ENCODE measurements at places on chromosomes 7 and 10.

- DNase-seq = peak; percentile 75
These were observed at the start of gene GPR158 for GRCh38 chr10:25174461-25175230. Gene GPR158, plus strand, starts transcription at chr10:25175001. Its CDS starts 420 bp downstream, at chr10:25175421.

DNA sequence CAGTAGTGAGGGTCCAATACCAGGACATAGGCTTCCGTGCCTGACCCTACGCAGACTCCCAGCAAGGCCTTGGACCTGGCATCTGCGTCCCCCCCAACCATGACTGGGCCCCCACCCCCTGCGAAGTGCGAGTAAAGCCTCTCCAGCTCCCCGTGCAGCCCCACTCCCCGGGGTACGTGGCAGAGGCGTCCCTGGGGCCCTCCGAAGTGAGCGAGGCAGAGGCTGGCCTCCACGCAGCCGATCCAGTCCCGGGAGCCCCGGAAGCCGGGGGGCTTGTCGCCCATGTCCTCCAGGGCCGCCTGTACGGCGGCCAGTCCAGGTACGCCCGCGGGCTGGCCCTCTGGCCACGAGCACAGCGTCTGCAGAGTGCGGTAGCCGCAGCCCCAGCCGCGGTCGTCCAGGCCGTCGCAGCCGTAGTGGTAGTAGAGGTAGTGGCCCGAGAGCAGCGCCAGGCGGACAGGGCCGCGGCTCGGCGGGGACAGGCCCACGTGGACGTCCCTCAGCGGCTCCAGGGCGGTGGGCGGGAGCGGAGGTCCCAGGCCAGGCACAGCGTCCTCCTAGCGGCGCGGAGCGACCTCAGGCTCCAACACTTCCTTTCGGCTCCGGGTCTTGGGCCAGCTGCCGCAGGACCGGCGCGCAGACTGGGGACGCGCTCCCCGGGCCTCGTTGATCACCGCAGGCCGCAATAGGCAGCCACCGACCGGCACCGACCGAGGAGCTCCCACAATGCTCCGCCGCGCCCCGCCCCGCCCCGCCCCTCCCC is at the start of gene UFSP1:
TSS of gene UFSP1 (minus strand) at position 728 of the 763 bp plus-strand sequence. CDS start at position 284, 444 bp downstream.
- no peak for DNase-seq

DNA sequence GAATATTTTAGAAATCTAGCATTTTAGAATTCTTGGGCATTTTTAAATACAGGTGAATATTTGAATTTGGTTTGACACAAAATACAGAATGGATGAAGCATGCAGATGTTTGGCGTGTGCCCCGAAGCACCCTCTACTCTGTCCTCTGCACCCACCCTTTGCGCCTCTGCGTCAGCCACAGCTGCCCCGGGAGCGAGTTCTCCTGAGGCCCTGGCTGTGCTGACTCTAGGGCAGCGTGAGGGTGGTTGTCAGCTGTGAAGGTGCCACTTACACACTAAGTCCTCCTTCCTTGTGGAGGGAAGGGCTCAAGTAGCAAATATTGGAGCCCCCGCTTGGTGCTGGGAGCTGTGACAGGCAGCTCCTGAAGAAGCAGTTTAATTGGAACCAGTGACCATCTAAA is 48.4 kb downstream of the DAGLB start:
- no peak for DNase-seq

DNA sequence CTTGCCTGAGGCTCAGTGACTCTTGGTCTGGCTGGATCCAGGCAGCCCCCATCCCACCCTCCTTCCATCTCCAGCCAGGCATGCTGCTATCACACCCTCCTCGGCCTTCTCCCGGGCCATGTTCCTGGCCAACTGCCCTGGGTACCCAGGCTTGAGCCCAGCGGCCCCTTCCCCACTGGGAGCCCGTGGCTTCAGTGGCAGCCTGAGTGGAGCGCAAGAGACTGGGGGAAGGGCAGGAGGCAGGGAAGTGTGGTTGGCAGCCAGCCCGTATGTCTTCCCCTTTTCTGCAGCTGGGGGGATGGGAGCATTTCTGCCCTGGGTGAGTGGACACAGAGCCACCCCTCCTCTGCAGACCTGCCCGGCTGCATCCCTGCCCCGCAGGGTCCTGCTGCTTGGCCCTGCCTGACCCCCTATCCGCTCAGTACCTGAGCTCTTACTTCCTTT is 148.5 kb downstream of the ARHGAP22 start:
- no peak for DNase-seq

GRCh38 chr10:68301790-68302502 is 29.9 kb upstream of the HNRNPH3 start:
- DNase-seq = peak; percentile 58

GRCh38 chr7:158834878-158835784 is 5.8 kb upstream of the ESYT2 start:
- DNase-seq = peak; percentile 68

DNA sequence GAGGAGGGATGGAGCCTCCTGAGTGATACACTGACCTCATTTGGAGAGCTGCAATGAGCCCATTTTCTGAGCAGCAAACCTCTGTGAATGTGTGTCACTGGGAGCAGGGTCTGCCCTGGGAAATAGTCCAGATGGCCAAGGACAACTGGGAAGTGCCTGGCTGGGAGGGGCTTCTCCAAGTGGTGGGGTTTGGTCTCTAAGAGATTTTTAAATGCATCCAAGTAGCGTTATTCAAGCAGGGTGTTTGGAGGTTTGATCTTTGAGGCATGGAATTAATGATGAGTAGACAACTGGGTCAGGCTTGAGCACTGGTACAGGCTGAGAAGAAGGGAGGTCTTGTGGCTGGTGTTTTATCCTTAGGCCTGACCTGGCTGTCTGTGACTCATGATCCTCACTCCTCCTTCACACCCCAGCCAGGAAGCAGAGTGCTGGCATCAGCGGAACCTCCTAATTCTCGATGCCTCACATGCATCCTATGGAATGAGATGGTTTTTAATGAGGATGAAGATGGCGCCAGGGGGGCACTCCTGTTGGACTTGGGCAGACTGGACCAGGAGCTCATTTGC is 3.3 kb downstream of the GOLGA7B start:
- no peak for DNase-seq

GRCh38 chr10:12690525-12691126 is 310.9 kb downstream of the CCDC3 start:
- DNase-seq = no peak

- DNase-seq = peak; percentile 45
These were observed 2.0 kb downstream of the IFRD1 start for GRCh38 chr7:112452102-112452888.

- peak; percentile 72 for DNase-seq
These were observed 24.8 kb downstream of the INPP5F start for GRCh38 chr10:119750391-119751230.

- no peak for DNase-seq
These were observed 8.4 kb upstream of the PDIA4 start for GRCh38 chr7:149036676-149037075.

- no peak for DNase-seq
These were observed 46.7 kb downstream of the PLXDC2 start for GRCh38 chr10:19862811-19863515.

- DNase-seq = peak; percentile 92
These were observed 91.2 kb downstream of the KAT6B start for GRCh38 chr10:74917481-74918077.

DNA sequence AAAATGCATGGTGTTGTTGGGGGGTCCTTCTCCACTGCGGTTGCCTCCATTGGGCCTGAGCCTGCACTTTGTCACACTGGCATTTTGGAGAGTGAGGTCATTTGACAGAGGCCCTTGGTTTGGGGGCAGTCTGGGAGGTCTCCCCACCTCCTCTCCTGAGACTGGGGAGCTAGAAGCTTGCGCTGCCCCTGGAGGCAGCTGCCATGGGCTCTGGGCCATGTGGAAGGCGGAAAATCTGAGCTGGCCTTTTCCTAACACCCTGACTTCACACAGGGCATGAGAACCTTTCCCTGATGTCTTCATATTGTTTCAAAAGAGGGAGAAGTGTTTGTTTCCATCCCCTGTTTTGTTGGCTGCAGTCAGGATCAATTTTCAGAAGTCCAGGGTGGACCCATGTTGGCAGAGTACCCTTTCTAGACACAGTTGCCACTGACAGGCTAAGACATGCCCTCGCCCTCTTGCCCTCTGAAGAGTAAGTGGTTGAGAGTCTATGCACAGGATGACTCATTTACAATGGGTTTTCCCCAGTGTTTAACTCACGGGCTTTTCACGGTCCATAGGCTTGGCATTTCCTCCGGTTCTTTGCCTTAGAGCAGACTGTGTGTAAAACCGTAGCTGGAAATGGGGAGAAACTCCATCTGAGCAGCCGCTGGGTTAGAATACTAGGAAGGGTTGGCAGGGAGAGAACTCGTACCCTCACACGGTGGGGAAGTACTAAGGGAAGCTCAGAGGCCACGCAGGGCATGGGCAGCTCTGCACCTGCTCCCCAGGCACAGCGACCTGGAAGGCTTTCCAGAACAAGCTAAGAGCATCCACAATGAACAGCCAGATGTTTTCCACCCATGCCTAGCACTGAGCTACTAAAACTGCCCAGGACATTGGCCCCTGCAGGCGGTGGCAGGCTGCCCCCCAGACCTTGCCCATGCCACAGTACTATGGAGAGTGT is 655.0 kb downstream of the SDK1 start:
- peak; percentile 76 for DNase-seq

DNA sequence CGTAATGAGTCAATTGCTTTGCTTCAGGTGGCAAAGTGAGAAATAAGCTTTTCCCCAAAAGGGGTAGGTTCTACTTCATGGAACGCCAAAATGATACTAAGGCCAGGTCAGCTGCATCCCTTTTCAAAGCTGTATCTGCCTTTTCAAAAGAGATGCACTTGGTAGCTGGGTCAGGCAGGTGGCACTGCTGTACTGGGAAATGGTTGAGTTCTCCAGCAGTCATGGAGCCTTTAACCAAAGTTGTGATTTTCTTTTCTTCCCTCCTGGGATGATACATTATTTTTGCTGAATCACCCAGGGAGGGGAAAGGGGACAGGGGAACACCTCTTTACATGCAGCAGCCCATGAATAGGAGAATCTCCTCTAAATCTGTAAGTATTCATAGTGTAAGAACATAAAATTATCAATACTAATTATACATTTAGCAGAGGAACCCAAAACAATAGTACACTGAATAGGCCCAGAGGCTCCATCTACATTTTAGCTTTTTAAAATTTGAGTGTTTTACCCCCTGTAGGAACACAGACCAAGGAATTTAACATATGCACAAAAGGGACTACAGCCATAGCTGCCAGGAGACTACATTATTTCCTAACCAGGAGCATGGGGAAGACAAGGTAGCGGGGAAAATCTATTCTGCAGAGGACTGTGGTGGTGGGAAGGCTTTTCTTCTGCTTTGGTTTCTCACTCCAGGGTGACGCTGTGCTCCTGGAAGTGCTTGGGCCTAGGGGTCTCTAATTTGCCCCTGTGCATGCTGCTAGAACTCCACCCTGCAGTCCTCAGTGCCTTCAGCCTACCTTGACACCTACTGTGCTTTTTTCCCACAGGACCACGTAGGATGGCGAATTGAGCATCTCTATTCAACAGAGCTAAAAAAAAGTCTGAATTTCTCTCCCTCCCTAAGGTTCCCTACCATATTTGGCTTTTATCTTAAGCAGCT is 6.4 kb upstream of the GPR22 start:
- peak; percentile 48 for DNase-seq

DNA sequence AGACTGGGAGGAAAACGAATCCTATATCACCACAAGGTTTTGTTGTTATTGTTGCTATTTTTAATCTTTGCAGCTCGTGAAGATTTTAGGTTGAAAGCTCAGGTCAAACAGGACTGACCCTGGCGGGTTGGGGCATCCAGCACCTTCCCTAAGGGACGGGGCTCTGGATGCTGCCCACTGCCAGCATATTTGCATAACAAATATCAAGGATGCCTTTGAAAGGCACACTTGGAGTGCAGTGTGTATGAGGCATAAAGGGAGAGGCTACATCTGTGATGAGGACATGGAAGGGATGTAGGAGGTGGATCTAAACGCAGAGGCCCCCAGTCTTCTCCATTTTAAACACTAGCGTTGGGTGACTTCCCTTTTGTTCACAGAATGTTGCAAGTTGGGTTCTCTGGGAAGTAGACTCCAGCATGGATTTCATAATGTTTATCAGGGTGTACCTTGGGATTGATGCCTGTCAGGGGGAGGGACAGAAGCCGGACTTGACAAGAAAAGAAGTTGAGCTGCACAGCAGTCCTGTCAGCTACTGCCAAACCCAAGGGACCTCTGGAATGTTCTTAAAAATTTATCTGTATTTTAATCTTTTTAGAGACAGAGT is 181.1 kb upstream of the IMMP2L start:
- DNase-seq = no peak

DNA sequence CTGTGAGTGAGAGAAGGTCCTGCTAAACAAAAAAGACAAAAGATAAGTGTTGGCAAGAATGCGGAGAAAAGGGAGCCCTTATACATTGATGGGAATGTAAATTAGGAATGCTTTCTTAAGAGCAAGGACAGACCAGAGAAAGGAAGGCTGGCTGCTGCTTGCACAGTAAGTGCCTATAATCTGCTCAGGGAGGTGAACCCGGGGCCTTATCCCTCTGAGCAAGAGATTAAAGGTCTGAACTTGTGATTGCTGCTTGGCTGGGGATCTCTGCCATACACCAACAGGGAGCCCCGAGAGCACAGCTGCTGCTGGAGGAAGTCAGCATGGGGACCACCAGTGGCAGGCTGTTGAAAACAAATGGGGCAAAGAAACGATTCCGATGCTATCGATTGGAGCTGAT is 32.0 kb upstream of the CRTAC1 start:
- no peak for DNase-seq

GRCh38 chr7:30146127-30146612 is 11.4 kb downstream of the MTURN start:
- no peak for DNase-seq

GRCh38 chr7:105462765-105463420 is 59.2 kb downstream of the PUS7 start:
- DNase-seq = no peak

DNA sequence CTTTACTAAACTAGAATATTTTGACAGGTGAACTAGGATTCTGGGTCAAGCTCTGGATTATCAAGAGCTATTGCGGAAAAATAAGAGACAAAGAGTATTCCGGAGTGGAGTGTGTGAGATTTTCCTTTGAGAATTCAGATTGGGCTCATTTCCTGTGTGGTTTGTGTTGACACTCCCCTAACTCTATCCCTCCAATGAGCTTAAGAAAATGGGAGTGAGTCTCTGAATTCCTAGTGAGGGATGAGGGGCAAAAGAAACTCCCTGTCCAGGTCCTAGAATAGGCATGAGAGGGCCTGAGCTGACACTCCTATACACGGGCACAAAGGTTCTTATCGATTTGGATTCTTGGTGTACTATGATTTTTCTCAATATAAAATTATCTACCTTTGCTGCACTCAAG is 10.2 kb downstream of the KLF14 start:
- DNase-seq = no peak

DNA sequence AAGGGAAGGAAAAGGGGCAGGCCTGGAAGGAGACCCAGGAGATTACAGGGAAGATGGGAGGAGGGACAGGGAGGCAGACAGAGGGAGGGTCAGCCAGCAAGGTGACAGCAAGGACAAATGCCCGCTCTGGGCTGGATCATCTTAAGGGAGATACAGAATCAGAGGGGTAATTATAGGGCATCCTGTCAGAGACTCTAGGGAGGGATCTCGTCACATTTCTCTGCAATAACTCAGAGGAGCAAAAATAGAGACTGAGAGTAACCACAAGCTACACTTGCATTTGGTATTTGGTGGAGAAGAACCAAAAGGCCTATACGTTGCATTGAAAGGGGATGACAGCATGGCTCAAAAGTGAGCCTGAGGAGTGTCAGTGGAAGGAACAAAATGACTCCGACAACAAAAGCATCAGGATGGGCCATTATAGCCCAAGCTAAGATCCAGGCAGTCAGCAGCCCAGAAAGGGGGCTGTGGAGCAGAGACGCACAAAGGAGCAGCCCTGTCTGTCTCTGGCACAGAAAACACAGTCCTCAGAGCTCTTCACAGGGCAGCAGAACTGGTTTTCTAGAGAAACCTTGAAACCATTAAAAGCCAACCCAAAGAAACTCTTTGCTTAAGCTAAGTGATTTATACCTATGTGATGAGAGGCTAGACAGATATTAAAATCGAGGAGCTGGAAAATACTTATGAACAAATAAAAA is 430.2 kb upstream of the VSTM2A start:
- no peak for DNase-seq

- no peak for DNase-seq
These were observed 300.9 kb upstream of the C7orf33 start for GRCh38 chr7:148289630-148290029.
